ENCODE measurements at places on chromosomes 12 and 14. TPM values are rescaled to one million over a fixed set of nuclear protein-coding genes. Genes with fewer than 3 reads are reported as not detected.

GRCh38 chr14:90274808-90275457 is 18.6 kb downstream of the PSMC1 start:
- H3K27me3 ChIP-seq, result no peaks in the 10 kb centered on the region
- H3K27ac ChIP-seq, result no peak overlapping the region
- no peak overlapping the region for H3K4me3 ChIP-seq
- H3K36me3 ChIP-seq, result no peaks in the 10 kb centered on the region

GRCh38 chr12:108724054-108724889 is 7.0 kb downstream of the CORO1C start:
- no peak overlapping the region for H3K27ac ChIP-seq
- no peaks in the 10 kb centered on the region for H3K36me3 ChIP-seq
- DNase-seq, result no peak
- no peak overlapping the region for H3K4me3 ChIP-seq

DNA sequence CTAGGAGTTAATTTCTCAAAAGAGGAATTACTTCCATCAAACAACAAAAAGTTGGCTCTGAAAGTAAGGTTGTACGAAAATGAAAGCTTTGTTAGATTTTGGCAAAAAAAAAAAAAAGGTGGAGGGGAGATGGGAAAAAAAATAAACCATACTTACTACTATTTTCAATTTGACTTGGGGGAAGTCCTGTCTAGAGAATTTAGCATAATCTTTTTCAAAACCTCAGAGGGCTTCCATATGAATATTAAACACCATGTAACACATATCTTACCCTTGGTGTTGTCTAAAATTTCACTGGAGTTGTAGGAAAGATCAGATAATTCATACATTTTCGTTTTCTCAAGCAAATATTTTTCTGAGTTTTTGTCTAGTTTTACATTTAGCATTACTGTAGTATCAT is 17.5 kb downstream of the GRIP1 start:
- no peak overlapping the region for H3K27ac ChIP-seq
- no peaks in the 10 kb centered on the region for H3K36me3 ChIP-seq
- no peak for DNase-seq
- H3K4me3 ChIP-seq, result no peak overlapping the region
- H3K27me3 ChIP-seq, result no peaks in the 10 kb centered on the region

DNA sequence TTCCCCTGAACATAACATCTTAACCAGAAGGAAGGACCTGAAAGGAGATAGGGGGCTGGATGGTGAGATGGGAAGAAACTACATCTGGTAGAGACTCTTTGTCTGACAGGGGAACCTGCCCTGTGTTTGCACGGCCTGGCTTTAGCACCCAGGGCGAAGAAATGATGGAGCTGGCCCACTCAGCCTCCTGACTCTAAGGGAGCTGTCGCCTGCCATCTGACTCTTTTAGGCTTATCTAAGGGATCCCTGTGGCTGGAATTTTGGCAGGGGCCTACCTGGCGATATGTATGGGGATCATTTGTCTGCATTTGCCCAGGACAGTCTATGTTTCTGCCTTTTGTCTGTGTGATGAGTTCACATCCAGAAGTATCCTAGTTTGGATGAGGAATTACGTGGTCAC is 15.6 kb upstream of the CACNA2D4 start:
- H3K4me1 ChIP-seq, result peaks cover 17% of the 10 kb centered on the region
- no peak for DNase-seq
- H3K36me3 ChIP-seq, result peaks cover 13% of the 10 kb centered on the region
- no peaks in the 10 kb centered on the region for H3K27me3 ChIP-seq
- H3K27ac ChIP-seq, result no peak overlapping the region

DNA sequence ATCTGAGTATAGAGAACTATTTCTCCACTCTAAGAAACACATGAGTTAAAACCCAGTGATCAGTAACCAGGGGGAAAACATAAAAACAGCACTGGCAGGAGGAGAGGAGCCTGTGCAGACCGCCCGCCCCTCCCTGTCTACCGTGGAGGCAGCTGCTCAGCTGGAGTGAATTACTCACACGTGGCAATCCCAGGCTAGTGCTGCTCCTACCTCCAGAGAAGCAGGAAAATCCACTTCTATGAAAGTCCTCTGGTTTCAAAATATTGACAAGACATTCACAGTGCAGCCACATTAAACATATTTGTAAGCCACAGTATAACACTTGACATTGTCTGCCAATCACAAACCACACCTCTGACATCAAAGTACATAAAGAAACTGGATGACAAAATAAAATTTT is 16.7 kb downstream of the TMEM132D start:
- no peaks in the 10 kb centered on the region for H3K4me1 ChIP-seq
- no peak overlapping the region for H3K4me3 ChIP-seq
- DNase-seq, result no peak
- no peak overlapping the region for H3K27ac ChIP-seq

- H3K27ac ChIP-seq, result no peak overlapping the region
- no peaks in the 10 kb centered on the region for H3K36me3 ChIP-seq
- H3K4me3 ChIP-seq, result no peak overlapping the region
- no peaks in the 10 kb centered on the region for H3K27me3 ChIP-seq
- no peaks in the 10 kb centered on the region for H3K4me1 ChIP-seq
- no peak for DNase-seq
Measured at GRCh38 chr12:103169-103981, 36.8 kb downstream of the IQSEC3 start.

SLC25A47 gene
- polyA plus RNA-seq, result not detected

CD163L1 gene
- polyA plus RNA-seq, result 5.9 TPM
